ENCODE measurements at places on chromosomes 3 and 15.

GRCh38 chr15:87269566-87269965, 987.0 kb downstream of the NTRK3 start:
- DNase-seq: no peak

DNA sequence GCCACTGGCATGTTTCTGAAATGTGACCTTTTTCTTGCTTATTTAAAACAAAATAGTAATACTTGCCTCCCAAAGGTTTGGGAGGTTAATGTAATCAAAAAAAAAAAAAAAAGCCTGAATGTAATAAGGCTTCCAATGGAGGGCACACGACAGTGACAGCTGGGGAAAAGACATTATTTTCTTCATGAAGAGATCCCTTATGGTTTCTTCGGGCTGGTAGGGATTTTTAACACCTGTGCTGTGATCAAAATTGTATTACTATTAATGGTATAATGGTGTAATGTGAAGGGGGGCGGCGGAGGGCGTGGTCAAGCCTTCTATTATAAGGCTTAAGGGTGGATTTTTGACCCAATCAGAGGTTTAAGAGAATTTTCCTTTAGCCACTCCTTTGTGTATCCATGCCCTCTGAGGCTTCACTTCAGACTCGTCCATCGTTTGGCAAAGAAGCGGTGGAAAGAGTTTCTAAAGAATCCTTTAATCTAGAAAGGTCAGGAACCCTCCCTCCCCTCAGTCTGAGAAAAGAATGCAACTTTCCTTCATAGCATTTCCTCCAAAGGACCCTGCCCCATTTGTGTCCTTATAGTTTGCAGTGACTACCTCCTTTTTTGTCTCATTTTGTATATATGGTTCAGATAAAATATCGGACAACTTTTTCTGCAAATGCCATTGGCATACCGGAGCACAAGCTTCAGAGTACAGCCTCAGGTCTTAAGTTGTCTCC, 89.5 kb upstream of the CHD2 start:
- no peak for DNase-seq

DNA sequence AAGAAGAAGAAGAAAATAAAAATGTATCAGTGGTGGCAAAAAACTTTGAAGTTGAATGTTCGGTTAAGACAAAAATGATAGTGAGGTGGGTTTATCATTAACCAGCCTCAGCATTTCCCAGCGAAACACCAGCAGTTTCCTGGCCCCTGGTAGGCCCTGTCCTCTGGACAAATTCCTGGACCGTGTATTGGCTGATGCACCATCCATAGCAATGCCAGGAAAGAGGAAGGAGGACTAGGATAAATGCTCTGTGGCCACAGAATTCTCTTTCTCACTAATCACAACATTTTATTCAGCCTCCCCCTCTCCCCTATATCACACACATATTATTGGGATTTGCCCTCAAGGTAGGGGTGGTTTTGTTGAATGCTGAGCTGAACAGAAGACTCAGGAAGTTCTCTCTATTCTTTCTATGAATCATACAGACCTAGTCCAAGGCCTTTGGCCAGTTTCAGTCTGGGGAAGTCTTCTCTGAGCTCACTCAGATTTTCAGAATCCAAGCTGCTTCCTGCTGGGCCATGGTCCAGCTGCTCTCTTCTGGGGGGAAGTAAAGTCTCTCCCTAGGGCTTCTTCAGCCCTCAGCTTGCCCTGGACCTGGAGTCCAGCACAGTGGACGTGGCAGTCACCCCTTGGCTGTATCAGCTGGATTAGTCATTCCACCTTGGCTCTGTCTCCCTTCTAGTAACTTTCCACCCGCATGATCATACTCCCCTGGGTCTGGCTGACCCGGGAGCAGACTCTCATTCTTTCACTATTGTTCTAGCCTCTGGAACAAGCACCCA, 27.6 kb downstream of the SLC28A1 start:
- no peak for DNase-seq

- DNase-seq: no peak
Measured at GRCh38 chr3:14201940-14202684, 23.5 kb downstream of the LSM3 start.

- DNase-seq: no peak
Measured at GRCh38 chr3:14801668-14802380, 16.9 kb upstream of the FGD5 start.

GRCh38 chr15:80527961-80528360, 123.8 kb downstream of the ARNT2 start:
- DNase-seq: no peak

- DNase-seq: no peak
Measured at GRCh38 chr3:153079386-153079785, 82.6 kb upstream of the RAP2B start.

- DNase-seq: no peak
Measured at GRCh38 chr15:96392380-96393208, 62.1 kb downstream of the NR2F2 start.

- no peak for DNase-seq
Measured at GRCh38 chr3:94066506-94067500, 3.9 kb downstream of the NSUN3 start.

- DNase-seq: peak; percentile 77
Measured at GRCh38 chr15:91706322-91707032, 147.0 kb upstream of the SLCO3A1 start.

DNA sequence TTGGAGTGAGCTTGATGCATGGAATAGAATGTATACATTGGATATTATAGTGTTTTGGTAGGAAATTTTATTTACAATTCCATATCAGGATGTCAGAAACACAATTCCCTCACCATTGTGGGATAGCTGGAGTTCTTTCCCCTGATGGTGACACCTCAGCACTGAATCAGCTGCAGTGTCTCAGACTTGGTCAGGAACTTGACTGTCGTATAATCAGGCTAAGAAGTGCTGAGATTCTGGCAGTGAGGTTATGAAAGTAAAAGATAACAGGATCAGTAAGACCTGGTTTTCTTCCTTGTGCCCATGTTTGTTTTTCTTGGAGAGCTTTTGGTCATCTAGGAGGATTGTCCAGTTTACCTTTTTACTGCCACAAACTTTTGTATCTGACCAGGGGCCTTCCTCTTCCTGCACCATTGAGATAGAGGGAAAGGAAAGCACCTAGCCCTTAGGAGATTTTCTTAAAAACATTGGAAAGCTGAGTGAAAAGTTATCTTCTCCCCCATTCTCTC, 27.3 kb upstream of the ST3GAL6 start:
- no peak for DNase-seq

DNA sequence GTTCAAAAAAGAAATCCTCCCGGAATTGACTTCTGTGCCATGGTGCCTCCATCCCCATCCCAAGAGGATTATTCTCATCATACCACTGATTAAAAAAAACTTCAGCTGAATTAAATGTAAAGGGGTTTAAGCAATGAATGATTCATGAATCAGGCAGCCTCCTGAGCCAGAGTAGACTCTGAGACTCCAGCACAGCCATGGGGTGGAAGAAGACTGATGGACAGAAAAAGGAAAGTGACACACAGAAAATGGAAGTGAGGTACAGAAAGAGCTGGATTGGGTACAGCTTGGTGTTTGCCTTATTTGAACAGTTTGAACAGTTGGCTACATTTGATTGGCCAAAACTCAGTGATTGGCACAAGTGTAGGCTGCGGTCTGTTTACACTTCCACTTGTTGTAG, 224.8 kb upstream of the ATP10A start:
- no peak for DNase-seq

- no peak for DNase-seq
Measured at GRCh38 chr15:80942266-80942665, 47.4 kb downstream of the MESD start.

DNA sequence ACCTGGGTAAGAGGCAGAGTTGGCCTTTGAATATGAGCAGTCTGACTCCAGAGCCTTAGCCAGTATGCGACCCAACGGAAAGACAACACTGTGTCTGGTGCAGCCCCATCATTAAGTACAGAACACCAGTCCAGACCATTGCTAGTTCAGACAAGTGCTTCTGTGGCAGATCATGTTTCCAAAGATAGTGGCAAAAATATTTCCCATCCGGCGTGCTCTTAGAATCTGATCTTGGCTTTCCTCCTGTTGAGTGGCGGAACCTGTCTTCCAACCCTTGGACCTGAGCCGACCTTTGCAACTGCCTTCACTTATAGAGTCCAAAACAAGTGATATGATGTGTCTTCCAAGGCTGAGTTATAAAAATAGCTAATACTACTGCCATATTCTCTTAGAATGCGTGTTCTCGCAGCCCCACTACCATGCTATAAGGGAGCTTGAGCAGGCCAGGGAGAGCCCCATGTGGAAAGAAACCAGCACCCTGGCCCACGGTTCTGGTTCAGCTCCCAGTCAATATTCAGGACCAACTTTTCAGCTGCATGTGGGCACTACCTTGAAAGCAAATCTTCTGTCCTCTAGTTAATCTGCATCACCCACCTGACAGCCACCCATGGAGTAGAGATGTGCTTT, 322.4 kb upstream of the SLCO3A1 start:
- no peak for DNase-seq

DNA sequence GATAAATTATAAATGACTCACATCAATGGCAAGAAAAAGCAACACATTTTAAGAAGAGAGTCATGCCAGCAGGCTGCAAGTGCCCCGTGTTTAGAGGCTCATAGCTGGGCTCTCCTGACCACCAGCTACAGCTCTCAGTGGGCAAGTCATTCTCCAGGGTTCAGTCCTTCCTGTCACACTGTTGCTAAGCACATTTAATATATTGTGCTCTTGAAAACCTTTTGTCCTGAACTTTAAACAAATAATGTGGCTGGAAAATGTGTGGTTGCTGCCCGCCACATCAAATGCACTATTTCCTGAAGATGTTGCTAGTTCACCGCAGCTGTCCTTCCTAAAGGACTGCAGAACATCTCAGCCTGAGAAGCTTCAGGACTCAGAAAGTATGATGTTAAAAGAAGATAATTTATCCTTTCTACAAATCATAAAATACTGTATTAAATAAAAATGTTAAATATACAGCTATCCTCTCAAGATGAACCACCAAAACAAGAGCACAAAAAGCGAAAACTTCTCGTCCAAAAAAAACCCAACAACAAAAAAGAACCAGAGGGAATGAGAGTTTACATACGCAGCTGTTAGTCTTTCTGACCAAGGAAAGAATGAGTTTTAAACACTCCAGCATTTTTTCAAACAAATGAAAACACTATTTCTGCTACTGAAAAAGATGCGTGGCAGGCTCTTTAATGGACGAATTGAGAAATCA, 951 bp downstream of the TARS3 start:
- DNase-seq: no peak

DNA sequence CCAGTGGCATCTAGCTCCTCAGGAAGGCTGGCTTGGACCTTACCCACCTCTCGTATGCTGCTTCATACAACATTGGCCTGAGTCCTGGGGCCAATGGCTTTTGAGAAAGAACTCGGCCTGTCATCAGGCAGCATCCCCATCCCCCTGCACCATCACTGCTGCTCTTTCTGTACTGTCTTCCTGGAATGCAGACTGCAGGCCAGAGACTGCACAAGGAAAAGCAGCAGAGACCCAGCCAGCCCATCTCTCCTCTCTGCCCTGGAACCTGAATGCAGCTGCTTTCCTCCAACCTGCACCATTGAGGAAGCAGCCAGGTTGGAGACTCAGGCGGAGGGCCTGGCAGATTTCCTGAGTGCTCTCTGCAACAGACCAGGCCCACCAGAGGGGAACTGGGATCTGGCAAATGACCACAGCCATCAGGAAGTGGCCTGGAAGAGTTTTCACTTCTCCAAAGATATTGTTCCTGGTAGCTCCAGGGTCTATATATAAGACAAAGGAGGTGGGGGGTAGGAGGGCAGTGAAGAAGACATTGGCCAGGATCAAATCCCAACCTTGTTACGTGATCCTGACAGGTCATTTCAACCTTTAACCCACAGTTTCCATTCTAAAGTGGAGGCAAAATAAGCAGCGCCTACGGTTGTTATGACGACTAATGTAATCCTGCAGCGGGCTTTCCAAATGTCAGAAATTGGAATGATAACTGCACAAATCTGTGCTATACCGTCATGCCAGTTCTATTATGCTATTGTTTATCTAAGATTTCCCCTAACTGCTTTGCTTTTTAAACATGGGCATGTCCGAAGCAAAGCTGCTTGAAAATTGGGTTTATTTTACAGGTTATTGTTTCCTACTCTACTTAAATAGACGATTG, 24.4 kb upstream of the RAB7A start:
- DNase-seq: no peak

- DNase-seq: no peak
Measured at GRCh38 chr3:177451864-177452830, 254.9 kb upstream of the TBL1XR1 start.

GRCh38 chr3:112504123-112504522, 4.9 kb upstream of the BTLA start:
- no peak for DNase-seq

GRCh38 chr3:4738737-4739274, 240.4 kb upstream of the BHLHE40 start:
- no peak for DNase-seq

- no peak for DNase-seq
Measured at GRCh38 chr3:138767498-138768104, 67.1 kb downstream of the PIK3CB start.

GRCh38 chr15:93831641-93832040, 399.7 kb upstream of the MCTP2 start:
- no peak for DNase-seq

DNA sequence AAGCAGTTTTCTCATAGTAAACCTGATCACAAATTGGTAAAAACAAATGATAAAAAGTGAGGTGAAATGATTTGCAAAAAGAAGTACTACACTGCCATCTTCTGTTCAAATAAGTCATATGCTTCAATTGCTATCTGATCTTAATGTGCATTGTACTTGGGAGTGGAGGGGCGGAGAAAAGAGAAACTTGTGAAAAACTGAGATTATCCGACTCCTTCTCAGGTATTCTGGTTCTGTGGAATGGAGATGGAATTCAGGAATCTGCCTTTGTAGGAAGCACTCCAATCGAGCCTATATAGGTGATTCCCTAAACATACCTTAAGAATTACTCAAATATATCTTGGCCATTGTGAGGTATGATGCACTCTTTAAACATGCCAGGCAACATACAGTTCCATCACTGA, 180.6 kb downstream of the CHL1 start:
- DNase-seq: no peak

DNA sequence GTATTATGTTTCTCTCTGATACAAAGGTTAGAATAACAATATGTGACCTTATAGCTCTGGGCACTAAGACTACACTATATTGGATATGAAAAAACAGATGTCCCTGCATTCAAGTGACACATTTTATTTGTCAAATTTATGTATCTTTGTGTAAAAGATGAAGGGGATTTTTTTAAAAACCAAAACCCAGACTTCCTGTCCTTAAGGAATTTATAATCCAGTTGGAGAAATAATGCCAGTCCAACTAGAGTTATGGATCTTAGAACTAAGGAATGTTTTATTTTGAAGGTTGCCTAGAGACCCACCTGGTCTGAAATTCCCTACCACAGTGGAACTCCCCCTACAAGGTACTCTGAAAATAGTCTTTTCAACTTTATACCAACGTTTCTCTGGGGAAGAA, 33.3 kb upstream of the PIK3CB start:
- no peak for DNase-seq

DNA sequence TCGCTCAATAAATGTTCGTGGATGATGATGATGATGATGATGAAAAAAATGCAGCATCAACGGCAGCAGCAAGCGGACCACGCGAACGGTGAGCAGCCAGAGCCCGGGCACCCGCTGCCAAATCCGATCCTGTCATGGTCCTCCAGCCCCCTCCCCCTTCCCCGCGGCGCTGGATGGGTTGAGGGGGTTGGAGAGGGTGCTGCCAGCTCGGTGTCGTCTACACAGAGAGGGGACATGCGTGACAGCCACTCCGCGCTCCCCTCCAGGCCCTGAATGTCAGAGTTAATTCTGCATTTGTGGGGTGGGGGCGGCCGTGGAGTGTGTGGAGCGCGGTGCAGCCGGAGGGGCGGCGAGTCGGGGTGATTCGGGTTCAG, 722 bp downstream of the CACNA1D start:
- DNase-seq: no peak

Measured in activated CD8-positive, alpha-beta memory T cell treated with anti-CD3 and anti-CD28 coated beads for 4 hours (primary cell).